A549 treated with DMSO at 1 μM for 4 hours (cell line): ENCODE measurements at places on chromosomes 16 and 17. TPM values are rescaled to one million over a fixed set of nuclear protein-coding genes. Genes with fewer than 3 reads are reported as not detected.

The HSPB9 gene
- total RNA-seq: not detected in 5 replicates

The CIAO2B gene
- 131 to 174 TPM (median 163 TPM) in 5 replicates for total RNA-seq

The PABPN1L gene
- not detected in 5 replicates for total RNA-seq

The ZP2 gene
- total RNA-seq: not detected in 5 replicates

The CACNG4 gene
- total RNA-seq: 9.2 to 13.1 TPM (median 10.5 TPM) in 5 replicates

The REXO5 gene
- total RNA-seq: 3.9 to 4.4 TPM (median 4.2 TPM) in 5 replicates

The CFAP52 gene
- total RNA-seq: 0.06 TPM in 1 of 5 replicates, not detected in the others

The SGF29 gene
- 18.6 to 23.1 TPM (median 21.3 TPM) in 5 replicates for total RNA-seq

The SULT1A4 gene
- 33.6 to 40.4 TPM (median 34.5 TPM) in 5 replicates for total RNA-seq

The CBLN1 gene
- 0.06 to 0.24 TPM (median 0.08 TPM) in 4 of 5 replicates, not detected in the other for total RNA-seq

The NECAB2 gene
- total RNA-seq: 1.6 to 3.7 TPM (median 2.8 TPM) in 5 replicates

The DLX3 gene
- 0.08 to 0.28 TPM (median 0.14 TPM) in 5 replicates for total RNA-seq

The PPP1R1B gene
- total RNA-seq: 0.18 TPM in 1 of 5 replicates, not detected in the others

The ZNF263 gene
- 35.3 to 44.6 TPM (median 37.6 TPM) in 5 replicates for total RNA-seq

The LPCAT2 gene
- 4.3 to 8.3 TPM (median 5.9 TPM) in 5 replicates for total RNA-seq

The CLEC10A gene
- total RNA-seq: not detected in 5 replicates

The NKD1 gene
- 0.10 to 0.68 TPM (median 0.27 TPM) in 5 replicates for total RNA-seq

The SDK2 gene
- 0.30 to 0.56 TPM (median 0.45 TPM) in 5 replicates for total RNA-seq

The ITGB4 gene
- 44.5 to 54.7 TPM (median 48.0 TPM) in 5 replicates for total RNA-seq

The SLC5A11 gene
- total RNA-seq: 0.47 to 0.80 TPM (median 0.53 TPM) in 5 replicates

The RAB37 gene
- total RNA-seq: 0.99 to 1.6 TPM (median 1.3 TPM) in 5 replicates

The CD7 gene
- total RNA-seq: 0.08 TPM in 1 of 5 replicates, not detected in the others

The AP1G1 gene
- total RNA-seq: 48.2 to 58.8 TPM (median 53.1 TPM) in 5 replicates

The C16orf95 gene
- 3.8 to 7.4 TPM (median 6.6 TPM) in 5 replicates for total RNA-seq

The MT1X gene
- 148 to 278 TPM (median 167 TPM) in 5 replicates for total RNA-seq

The CCDC154 gene
- total RNA-seq: 0.09 to 0.57 TPM (median 0.28 TPM) in 5 replicates

The ARHGAP44 gene
- total RNA-seq: 3.0 to 3.6 TPM (median 3.1 TPM) in 5 replicates

The TM4SF5 gene
- 0.31 to 1.2 TPM (median 0.64 TPM) in 5 replicates for total RNA-seq

The IRF8 gene
- 0.27 to 1.1 TPM (median 0.29 TPM) in 5 replicates for total RNA-seq

The SNAI3 gene
- 0.11 to 0.26 TPM (median 0.15 TPM) in 5 replicates for total RNA-seq

The PARD6A gene
- total RNA-seq: 1.2 to 2.1 TPM (median 1.8 TPM) in 5 replicates

The KRTAP1-5 gene
- total RNA-seq: 0.08 TPM in 1 of 5 replicates, not detected in the others

The NOTUM gene
- 0.26 to 0.59 TPM (median 0.34 TPM) in 5 replicates for total RNA-seq

The RCVRN gene
- 0.13 TPM in 1 of 5 replicates, not detected in the others for total RNA-seq

The KRT27 gene
- not detected in 5 replicates for total RNA-seq

The AIPL1 gene
- total RNA-seq: not detected in 5 replicates

The ADAMTS18 gene
- total RNA-seq: 0.02 TPM in 1 of 5 replicates, not detected in the others

The RASL10B gene
- 0.06 to 0.13 TPM (median 0.10 TPM) in 4 of 5 replicates, not detected in the other for total RNA-seq

The CACNG3 gene
- total RNA-seq: not detected in 5 replicates

The CHD9NB gene
- total RNA-seq: 0.69 to 1.8 TPM (median 1.6 TPM) in 5 replicates
